ENCODE measurements at places on chromosomes 6 and 20.
A peak's percentile ranks its signal among the peaks of the same experiment; 100 is the strongest.

DNA sequence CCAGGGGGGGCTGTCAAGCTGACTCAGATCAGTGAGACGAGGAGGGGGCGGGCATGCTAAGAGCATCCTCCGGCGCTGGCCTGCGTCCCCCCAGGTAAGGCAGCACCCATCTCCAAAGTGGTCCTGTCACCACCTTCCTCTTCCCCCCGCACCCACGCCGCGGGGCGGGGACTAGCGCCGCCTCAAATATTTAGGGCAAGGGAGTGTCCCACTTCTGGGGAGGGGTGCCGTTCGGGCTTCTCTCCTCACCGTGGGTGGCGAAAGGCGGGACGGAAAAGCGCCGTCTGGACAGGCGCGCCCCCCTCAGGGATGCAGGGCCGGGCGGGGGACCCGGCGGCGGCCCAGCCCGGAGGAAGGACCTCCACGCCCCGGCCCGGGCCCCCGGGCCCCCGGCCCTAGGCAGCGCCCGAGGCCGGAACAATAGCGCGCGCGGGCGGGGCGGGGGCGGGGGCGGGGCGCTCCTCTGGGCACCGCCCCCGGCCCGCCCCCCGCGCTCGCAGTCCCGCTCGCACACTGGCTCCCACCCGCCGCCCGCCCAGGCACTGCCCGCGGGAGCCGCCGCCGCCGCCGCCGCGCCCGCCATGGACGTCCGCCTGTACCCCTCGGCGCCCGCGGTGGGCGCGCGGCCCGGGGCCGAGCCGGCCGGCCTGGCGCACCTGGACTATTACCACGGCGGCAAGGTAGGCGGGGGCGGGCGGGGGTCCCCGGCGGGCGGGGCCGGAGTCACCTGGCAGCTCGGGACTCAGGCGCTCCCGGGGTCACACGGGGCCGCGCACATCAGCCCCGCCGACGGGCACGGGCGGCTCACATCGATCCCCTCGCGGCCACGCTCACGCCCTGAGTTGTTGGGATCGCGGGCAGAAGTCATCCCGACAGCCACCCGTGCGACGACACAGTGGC lies at the start of gene TOX2:
Gene TOX2 (plus strand): TSS at position 542 of the 900 bp plus-strand sequence. CDS start 40 bp downstream, at position 582.
- peak; percentile 37 for DNase-seq

DNA sequence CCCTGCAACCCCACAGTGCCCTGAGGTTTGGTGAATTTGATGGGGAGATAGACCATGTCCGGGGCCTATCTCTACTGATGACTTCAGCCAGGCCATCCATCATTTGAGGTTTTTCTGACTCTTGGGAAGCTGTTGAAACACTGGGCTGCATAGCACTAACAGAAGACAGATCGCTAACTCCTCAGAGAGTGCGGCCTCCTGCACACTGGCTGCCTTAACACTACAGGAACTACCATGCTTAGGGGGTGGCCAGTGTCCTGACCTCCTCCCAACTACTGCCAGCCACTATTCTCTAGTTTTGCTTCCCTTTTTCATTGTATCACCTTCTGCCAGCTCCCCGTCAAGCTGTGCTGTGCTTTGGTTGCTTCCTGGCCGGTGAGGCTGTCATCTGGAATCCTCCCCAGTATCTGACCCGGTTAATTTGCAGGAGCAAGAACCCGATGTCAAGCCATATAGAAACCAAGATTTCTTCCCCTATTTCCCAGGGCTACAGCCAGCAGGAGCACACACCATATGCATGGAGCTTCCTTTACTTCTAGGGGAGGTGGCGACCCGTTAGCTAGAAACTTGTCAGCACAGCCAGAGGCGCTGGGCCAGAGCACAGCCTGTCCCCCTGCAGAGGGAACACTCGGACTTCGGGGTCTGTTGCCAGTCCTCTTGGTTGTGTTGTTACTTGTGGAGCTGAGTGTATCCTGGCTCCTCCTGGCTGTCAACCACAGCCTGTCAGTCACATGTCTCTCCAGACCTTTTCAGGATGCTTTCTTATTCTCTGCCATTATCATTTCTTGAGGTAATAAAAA lies 57.3 kb upstream of the TRAF3IP2 start:
- no peak for DNase-seq

DNA sequence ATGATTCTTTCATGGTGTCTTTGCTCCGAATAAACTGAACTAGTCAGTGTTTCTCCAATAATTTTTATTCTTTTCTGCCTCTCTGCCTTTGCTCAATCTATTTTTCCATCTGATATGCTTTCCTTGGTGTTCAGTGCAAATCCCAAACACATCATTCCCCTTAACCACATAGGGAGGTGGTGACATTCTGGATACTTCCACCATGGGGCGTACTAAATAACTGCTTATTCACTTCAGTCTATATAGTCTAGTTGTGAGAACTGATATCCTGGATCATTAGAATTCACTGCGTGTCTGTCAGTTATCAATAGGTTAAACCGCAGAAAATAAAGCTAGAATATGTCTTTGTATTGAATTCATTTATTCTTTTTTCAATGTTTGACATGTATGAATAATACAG lies 83.1 kb downstream of the KCNQ5 start:
- DNase-seq: no peak

- no peak for DNase-seq
Observed at GRCh38 chr20:38372806-38373205, 26.5 kb downstream of the LBP start.

GRCh38 chr20:40254023-40254772 lies 434.8 kb downstream of the MAFB start:
- DNase-seq: no peak

GRCh38 chr6:5084781-5085647 lies at the start of gene PPP1R3G:
Gene PPP1R3G, plus strand, starts transcription at chr6:5085341. Its CDS starts 145 bp downstream, at chr6:5085486.
- no peak for DNase-seq
